Esophagus squamous epithelium (tissue), 5 donors: ENCODE measurements at places on chromosomes 1 and 21.

GRCh38 chr1:95475686-95476457, 241.9 kb downstream of the RWDD3 start:
- no peak for DNase-seq

GRCh38 chr1:23867542-23867894, 572 bp downstream of the FUCA1 start:
- no peak for DNase-seq

GRCh38 chr21:37450445-37450941, 83.9 kb downstream of the DYRK1A start:
- no peak for DNase-seq

DNA sequence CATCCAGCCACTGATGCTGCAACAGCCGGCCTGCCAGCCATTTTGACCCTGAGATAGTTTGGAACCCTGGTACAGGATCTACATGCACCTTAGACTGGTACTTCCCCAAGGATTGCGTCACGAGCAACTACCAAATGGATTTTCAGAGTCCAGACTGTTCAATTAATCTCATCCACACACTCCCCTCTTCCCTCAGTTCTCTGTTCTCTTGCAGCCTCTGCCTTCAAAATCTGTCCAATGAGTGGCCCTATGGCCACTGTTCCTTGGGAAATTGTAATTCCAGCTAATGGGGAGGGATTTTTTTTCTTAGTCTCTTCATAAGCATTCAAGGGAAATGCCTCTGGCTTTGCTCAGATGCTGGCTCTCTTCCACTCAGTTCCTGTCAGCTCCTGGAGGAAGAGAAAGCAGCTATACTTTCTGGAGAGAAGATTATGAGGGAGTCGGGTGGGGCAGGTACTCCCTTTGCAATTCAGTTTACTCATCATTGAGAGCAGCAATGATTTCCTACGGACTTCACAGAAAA, 19.8 kb upstream of the UAP1 start:
- DNase-seq = no peak

DNA sequence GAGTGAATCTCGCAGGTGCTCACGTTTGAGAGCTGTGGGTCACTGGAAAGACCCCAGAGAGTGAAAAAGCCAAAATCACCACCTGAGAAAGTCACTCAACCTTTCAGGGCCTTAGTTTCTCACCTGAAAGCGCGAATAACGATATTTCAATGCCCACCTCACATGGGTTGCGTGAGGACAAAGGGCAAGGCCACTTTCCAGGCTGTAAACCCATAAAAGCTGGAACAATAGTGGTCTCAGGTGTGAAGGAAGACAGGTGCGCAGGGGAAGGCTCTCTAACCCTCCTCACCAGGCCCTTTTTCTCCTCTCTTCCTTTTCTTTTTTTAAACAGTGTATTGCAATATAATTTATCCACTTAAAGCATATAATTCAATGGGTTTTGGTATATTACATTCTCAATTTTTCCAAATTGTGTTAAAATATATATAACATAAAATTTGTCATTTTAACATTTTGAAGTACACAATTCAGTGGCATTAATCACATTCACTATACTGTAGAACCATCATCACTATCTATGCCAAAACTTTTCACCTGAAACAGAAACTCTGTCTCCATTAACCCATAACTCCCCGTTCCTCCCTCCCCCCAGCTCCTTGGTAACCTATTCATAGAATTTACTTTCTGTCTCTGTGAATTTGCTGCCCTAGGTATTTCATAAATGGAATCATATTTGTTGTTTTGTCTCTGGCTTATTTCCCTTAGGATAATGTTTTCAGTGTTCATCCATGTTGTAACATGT, 118.4 kb upstream of the TNR start:
- DNase-seq = no peak

DNA sequence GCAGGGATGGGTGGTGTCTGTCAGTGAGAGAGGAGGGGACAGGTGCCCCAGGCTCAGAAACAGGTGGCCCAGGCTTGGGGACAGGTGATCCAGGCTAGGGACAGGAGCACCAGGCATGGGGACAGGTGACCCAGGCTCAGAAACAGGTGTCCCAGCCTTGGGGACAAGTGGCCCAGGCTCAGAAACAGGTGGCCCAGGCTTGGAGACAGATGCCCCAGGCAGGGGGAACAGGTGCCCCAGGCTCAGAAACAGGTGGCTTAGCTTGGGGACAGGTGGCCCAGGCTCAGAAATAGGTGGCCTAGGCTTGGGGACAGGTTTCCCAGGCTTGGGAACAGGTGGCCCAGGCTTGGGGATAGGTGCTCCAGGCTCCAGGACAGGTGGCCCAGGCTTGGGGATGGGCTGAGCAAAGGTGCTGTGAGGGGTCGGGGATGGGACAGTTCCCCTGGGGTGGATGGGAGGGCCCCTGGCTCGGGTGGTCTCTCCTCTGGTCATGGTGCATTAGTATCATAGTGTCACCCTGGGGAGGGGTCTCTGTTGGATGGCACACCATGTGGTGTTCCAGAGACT, 87.7 kb upstream of the C1orf174 start:
- no peak for DNase-seq

DNA sequence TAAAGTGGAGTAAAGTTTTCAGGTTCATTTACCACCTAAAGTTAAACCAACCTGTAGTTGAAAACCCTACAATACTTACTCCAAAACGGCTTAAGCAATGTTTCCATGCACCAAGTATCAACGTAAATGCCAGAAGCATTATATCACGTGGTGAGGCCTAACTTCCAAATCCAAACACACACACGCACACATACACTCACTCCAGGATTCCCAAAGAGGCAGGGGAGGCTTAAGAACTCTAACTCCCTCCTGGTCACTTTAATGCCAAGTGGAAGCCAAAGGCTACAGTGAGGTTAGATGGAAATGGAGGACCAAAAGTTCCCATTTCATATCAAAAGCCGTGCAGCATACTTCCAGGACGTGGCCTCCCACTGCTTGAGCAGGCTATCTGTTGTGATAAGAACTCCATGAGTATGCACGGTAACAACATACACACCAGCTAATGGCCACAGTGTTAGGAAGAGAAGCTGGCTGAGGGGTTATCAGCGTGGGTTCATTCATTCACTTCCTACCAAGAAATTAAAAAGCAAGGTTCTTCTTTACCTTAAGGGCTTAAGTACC, 224.1 kb downstream of the SLC45A1 start:
- DNase-seq = no peak

- no peak for DNase-seq
These were observed 92.0 kb downstream of the CNIH3 start for GRCh38 chr1:224707843-224708725.

DNA sequence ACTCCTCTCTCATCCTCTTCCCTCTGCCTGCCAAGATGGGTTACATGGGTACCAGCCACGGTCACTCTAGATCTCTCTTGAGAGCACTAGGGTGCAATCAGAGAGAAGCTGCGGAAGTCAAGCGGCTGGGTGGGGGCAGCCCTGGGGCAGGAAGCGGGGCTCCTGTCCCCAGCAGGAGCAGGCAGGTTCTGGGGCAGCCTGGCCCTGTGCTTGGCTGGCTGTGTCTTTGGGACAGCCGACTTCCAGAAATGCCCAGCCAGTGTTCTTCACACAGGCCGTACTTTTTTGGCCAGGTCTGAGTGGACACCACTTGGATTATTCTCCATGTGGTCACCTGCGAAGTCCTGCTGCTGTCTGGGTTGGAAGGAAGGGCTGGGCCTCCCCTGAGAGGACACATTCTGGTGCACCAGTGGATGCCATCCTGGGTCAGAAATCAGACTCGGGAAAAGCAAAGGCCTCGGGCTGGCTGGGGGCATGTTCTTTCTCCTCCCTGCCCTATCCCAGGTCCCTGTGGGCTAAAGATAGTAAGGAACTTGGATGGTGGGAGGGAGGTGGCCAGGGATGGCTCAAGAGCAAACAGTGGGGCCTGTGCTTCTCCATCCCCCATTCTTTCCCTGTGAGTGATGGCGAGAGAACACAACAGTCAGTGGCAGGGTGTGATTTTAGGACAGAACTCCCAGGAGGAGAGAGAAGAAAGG, 93.7 kb downstream of the ITPKB start:
- no peak for DNase-seq

GRCh38 chr1:160330119-160330518, 12.9 kb downstream of the COPA start:
- no peak for DNase-seq

- DNase-seq = no peak
These were observed at the start of gene SERTAD4 for GRCh38 chr1:210232511-210233215. Gene SERTAD4 (plus strand): TSS chr1:210232796. CDS start chr1:210237961, 5,165 bp downstream.

- DNase-seq = no peak
These were observed 5.8 kb upstream of the WNT3A start for GRCh38 chr1:228000836-228001563.

- DNase-seq = no peak
These were observed 22.1 kb downstream of the CDA start for GRCh38 chr1:20610970-20611369.

- DNase-seq = no peak
These were observed 24.5 kb downstream of the CLIC6 start for GRCh38 chr21:34693192-34693810.

GRCh38 chr1:198440842-198441241, 99.6 kb downstream of the ATP6V1G3 start:
- DNase-seq = no peak

GRCh38 chr1:28235755-28236655, at the start of gene ATP5IF1:
Gene ATP5IF1 (plus strand): TSS chr1:28236124. CDS start chr1:28236184, 60 bp downstream.
- DNase-seq = peak; percentile 88

GRCh38 chr1:199150756-199151155, 511.9 kb downstream of the PTPRC start:
- DNase-seq = no peak

GRCh38 chr1:165476776-165477175, 31.9 kb upstream of the RXRG start:
- DNase-seq = no peak

GRCh38 chr1:208988811-208989222, 594.7 kb upstream of the CAMK1G start:
- DNase-seq = no peak

- no peak for DNase-seq
These were observed 113.9 kb downstream of the CAPN8 start for GRCh38 chr1:223551610-223552009.

- DNase-seq = no peak
These were observed 12.1 kb downstream of the PGBD2 start for GRCh38 chr1:248918131-248918530.

DNA sequence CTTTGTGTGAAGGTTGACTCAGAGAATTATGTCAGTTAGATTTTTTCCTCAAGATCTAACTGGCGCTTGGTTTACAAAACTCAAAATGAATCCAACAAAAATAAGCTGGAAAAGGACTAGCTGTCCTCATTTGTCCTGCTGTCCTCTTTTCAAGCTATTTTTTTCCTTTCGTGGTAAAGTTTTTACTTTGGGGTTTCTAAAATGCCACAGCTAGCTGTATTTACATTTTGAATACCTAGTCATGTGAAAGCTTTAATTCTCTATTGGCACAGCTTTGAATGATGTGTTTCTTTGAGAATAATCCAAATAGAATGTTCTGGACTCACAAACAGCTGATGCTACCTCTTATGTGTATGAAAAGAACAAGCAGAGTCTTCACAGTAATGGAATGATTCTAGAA, 673.6 kb upstream of the NR5A2 start:
- no peak for DNase-seq

- DNase-seq = no peak
These were observed 124.8 kb downstream of the ESRRG start for GRCh38 chr1:216598448-216598847.

- DNase-seq = no peak
These were observed 179.2 kb downstream of the GIPC2 start for GRCh38 chr1:78224861-78225552.

- no peak for DNase-seq
These were observed 322.9 kb downstream of the MATN1 start for GRCh38 chr1:30400507-30400906.

GRCh38 chr1:78516716-78517115, 25.9 kb downstream of the PTGFR start:
- DNase-seq = no peak

GRCh38 chr21:38556390-38556789, 58.1 kb upstream of the ERG start:
- no peak for DNase-seq

- no peak for DNase-seq
These were observed 53.6 kb downstream of the WNT9A start for GRCh38 chr1:227893949-227894721.

DNA sequence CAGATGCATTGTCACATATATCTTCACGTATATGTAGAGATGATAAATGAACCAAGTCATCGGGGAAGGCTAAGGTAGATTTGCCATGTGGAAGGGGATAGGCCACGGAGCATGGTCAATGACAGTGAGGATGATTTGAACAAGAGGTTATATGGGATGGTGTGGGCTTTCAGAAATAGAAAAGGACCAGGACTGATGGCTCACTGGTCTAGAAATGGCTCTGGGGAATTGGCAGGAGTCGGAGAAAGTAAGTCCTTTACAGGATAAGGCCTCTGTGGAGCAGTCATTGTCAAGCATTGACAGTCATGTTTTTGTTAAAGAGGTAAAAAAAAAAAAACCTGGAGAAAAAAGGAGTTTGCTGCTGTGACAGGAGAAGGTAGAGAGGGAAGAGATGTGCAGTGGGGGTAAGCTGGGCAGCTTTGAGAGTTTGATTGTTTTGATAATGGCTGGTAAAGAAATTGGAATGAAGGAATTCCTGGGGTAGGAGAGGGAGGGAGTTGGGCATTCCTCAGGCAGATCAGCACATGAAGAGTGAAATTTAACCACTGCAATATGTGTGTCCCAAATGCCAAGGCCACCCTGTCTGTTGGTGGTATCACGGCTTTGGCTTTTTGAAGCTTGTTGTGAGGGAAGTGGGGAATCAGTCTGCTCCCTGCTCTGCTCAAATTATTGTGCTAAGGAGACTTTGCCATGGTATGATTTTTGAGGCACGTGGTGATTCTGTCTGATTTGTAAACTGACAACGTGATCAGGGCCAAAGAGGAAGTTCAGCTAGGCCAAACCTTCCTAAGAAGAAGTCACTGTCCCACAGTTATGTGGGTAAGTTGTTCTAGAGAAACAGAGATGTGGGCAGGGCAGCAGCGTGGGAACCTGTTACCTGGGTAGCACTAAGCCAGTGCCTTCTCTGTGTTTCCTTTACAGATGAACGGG, 26.0 kb downstream of the MACF1 start:
- no peak for DNase-seq

DNA sequence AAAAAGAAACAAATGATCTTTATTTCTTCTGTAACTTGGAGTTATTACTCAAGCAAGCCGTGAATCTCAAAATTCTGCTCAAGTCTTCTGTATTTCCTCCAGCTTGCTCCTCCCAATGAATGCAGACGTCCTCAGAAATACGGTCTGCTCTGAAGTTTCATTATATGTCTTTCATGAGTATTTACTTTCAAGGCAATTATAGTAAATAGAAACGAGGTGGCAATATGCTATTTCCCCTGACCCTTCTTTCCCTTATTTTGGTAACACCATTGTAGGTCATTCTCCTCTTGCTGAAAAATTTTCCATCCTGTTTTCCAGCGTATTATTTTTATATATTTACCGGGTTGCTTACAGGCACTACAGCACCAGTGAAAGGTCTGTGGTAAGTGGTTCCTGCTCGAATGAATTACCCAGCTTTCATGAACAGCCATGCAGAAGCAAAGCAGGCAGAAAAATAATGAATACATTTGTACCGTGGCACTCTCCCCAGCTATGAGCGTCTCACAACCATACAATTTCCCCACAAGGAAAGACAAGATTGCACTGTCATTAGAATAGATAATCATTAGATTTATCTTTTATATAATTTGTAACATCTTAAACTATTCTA, 350.9 kb upstream of the PKN2 start:
- no peak for DNase-seq

GRCh38 chr1:34155860-34156259, 9.2 kb downstream of the CSMD2 start:
- no peak for DNase-seq
